ENCODE measurements at places on chromosomes 3 and 15. TPM values are rescaled to one million over a fixed set of nuclear protein-coding genes. Genes with fewer than 3 reads are reported as not detected.

The GOLGA8S gene
- total RNA-seq: 0.08 TPM

The FMN1 gene
- total RNA-seq: not detected

The HIGD2B gene
- total RNA-seq: not detected

The NEO1 gene
- 5.6 TPM for total RNA-seq

The ZNF662 gene
- total RNA-seq: 0.47 TPM

The SLC2A2 gene
- total RNA-seq: not detected

The CIP2A gene
- total RNA-seq: 54.0 TPM

The B3GALNT1 gene
- total RNA-seq: 2.4 TPM

The MB21D2 gene
- total RNA-seq: 18.0 TPM

The PTX3 gene
- total RNA-seq: not detected

The SEMA5B gene
- total RNA-seq: not detected

DNA sequence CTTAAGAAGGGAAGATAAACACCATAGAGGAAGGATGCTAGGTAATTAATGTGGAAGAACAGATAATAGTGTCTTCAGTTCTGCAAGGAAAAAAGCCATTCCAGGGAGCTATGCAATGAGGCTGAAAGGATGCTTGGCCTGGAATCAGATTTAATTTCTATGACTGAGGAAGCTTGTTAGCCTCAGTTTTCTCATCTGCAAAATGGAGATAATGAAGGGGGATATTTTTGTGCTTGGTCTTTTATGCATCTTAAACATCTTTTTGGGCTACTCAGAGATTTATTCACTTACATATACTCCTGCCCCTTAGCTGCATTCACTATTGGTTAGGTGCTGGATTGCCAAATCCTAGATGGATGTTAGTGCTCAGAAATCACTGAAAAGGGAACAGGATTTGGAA is 16.7 kb downstream of the DNAJB11 start:
- H3K27me3 ChIP-seq: no peaks in the 10 kb centered on the region
- peaks cover 19% of the 10 kb centered on the region for H3K4me1 ChIP-seq
- no peak overlapping the region for H3K4me3 ChIP-seq
- no peak overlapping the region for H3K27ac ChIP-seq
- peaks cover 39% of the 10 kb centered on the region for H3K36me3 ChIP-seq
- DNase-seq: no peak

GRCh38 chr3:149152420-149152819 is 23.0 kb downstream of the HPS3 start:
- H3K4me3 ChIP-seq: no peak overlapping the region
- H3K4me1 ChIP-seq: peaks cover 19% of the 10 kb centered on the region
- peaks cover 27% of the 10 kb centered on the region for H3K36me3 ChIP-seq

GRCh38 chr3:125332504-125332903 is 42.6 kb downstream of the ZNF148 start:
- DNase-seq: no peak
- no peaks in the 10 kb centered on the region for H3K27me3 ChIP-seq
- H3K27ac ChIP-seq: no peak overlapping the region
- peaks cover 19% of the 10 kb centered on the region for H3K4me1 ChIP-seq

DNA sequence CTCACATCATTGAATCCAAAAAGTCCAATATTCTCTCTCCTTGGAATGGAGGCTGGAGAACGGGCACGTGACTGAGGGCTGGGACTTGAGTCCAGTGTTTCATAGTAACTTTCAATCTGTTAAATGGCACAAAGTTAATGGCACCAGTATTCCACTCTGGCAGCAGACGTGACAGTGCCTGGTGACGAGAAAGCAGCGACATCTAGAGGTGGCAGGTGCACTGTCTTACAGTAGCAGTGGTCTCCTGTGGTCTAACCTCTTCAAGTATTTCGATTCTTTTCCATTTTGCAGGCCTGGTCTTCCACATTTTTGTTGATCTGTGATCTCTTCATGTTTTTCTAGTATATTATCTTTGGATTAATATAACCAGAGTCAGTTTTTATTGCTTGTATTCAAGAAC is 107.1 kb downstream of the OXSM start:
- H3K27ac ChIP-seq: no peak overlapping the region
- no peaks in the 10 kb centered on the region for H3K27me3 ChIP-seq
- no peak for DNase-seq
- H3K4me3 ChIP-seq: no peak overlapping the region
- H3K36me3 ChIP-seq: no peaks in the 10 kb centered on the region
- H3K4me1 ChIP-seq: peaks cover 4% of the 10 kb centered on the region

DNA sequence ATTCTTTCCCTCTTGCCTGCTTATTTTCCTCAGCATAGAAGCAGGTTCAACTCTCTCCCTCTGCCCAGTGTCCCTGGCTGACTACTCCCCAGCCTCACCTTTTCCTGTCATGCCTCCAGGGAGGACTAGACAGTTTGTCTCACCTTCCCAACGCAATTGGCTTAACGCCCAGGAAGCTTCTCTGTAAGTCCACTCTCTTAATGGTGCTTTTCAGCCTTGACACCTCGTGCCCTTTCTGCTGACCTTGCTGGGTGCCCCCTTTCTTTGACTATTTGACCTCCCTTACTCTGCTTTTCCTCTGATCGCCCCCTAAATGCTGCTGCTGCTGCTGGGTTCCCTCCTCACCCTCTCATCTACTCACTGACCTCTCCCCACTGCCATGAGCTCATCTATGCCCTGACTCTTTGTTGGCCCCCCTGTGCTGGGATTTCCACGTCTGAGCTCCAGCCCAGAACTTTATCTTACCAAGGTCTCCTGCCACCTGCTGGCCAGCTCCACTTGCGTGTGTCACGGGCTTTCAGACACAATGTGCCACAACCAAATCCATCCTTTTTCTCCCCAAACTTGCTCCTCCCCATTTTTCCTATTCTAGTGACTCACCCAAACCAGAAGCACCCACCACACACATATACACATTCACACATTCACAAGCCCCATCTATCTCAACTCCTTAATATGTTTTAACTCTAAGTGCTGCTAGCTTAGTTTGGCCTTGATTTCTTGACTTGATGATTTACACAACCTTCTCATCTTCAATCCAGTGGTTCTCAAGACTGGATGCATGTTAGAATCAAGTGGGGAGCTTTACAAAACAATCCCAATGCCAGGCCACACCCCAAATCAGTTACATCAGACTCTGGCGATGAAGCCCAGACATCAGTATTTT is 16.6 kb downstream of the EPB42 start:
- H3K27me3 ChIP-seq: peaks cover 6% of the 10 kb centered on the region
- H3K4me1 ChIP-seq: peaks cover 17% of the 10 kb centered on the region
- no peak overlapping the region for H3K27ac ChIP-seq

DNA sequence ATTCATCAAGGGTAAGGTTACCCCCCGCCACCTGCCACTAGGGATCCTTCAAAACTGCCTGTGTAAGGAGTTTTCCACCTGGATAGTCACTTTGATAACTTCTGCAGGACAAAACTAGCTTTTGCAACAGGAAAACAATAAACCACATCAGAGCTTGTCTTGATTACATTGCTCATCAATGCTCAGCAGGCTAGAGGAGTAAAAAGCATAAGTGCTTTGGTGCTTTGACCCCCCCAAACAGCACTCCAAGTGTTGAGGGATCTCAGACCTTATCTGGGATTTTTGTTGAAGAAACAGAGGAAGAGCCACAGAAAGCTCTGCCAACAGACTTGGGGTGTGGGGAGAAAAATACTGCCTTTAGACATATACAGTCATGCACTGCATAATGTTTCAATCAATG is 10.8 kb upstream of the PHLDB2 start:
- peaks cover 8% of the 10 kb centered on the region for H3K4me1 ChIP-seq

DNA sequence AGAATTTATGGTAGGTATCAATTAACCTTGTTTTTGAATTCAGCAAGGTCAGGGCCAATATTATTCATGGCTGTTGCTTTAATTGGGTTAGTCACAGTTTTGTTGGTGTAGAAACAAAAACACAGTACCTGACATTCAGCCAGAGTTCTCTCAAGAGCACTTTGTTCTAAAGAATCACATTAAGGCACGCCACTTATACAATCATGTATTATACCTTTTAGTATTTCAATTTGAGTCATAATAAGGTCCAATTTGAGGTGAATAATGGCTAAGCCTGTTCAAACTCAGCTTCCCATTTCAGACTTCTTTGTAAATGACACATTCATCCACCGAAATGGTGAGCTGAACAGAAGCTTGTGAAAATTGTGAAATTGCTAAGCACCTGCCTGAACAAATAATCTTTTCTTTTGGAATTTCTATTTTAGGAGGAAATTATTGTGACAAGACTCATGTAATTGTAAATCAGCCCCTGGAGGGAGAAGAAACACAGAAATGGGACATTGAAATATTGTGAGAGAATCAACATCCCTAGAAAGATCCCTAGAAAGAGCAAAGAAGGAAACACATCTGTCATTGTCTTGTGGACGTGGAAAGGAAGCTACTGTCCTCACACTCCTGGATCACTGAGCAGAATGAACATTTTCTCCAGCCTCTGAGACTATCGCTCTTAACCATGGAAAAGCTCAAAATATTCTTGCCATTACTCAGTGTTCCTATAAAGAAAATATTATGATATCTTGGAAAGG is 29.3 kb downstream of the RIOX2 start:
- H3K4me3 ChIP-seq: no peak overlapping the region
- DNase-seq: no peak
- H3K36me3 ChIP-seq: peaks cover 55% of the 10 kb centered on the region
- H3K27ac ChIP-seq: no peak overlapping the region
- H3K4me1 ChIP-seq: peaks cover 16% of the 10 kb centered on the region

- H3K36me3 ChIP-seq: no peaks in the 10 kb centered on the region
- H3K27ac ChIP-seq: no peak overlapping the region
- H3K4me1 ChIP-seq: no peaks in the 10 kb centered on the region
- no peak for DNase-seq
Measured at GRCh38 chr3:39577541-39577940, 110.1 kb downstream of the MOBP start.

GRCh38 chr15:73366766-73367623 is 1.8 kb downstream of the HCN4 start:
- no peak for DNase-seq
- no peak overlapping the region for H3K27ac ChIP-seq
- H3K36me3 ChIP-seq: no peaks in the 10 kb centered on the region
- H3K4me1 ChIP-seq: no peaks in the 10 kb centered on the region

DNA sequence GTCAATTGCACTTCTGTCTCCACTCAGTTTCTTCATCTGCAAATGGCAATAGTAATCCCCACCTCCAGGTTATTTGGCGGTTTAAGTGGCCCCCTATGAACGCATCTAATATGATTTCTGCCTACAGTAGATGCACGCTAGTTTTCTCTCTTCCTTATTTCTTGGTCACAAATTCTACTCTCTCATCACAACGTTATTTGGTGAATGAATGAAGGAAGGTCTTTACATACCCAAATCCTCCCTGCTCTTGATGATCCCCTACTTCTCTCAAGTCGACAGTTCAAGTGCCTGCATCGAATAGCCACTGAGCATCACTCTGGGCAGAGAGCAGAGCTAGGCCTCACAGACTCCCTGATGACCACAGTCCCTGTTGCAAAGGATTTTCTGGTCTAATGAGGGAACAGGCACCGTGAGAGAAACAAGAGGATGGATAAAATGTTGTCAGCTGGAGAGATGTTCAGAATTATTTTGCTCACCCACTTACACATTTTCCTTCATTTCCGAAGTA is 181.2 kb upstream of the SMAD3 start:
- H3K4me1 ChIP-seq: no peaks in the 10 kb centered on the region
- H3K27me3 ChIP-seq: peaks cover 9% of the 10 kb centered on the region
- no peak overlapping the region for H3K27ac ChIP-seq
- H3K36me3 ChIP-seq: no peaks in the 10 kb centered on the region

- H3K27me3 ChIP-seq: no peaks in the 10 kb centered on the region
- no peaks in the 10 kb centered on the region for H3K36me3 ChIP-seq
- no peak for DNase-seq
- H3K4me3 ChIP-seq: no peak overlapping the region
- no peaks in the 10 kb centered on the region for H3K4me1 ChIP-seq
Measured at GRCh38 chr15:86555098-86555497, 475.4 kb downstream of the AGBL1 start.

DNA sequence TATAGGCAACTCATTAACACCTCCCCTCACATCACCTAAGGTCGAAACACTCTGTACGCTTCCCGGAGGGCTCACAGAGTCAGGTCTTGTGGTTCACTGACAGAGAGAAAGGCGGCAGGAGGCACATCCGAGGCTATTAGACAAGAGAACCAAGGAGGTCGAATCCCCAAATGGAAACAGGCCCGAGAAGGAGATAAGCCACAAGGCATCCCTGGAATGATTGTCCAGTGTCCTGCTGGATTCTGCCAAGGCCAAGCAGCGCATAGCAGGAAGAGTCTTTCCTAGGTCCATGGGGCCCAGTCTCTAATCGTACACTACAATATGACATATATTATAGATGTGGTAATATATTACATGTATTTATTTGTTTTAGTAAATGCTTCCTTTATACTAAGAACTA is 58.5 kb downstream of the ANXA2 start:
- no peak overlapping the region for H3K27ac ChIP-seq
- H3K4me1 ChIP-seq: no peaks in the 10 kb centered on the region
- H3K27me3 ChIP-seq: peaks cover 14% of the 10 kb centered on the region
- DNase-seq: no peak
- peaks cover 4% of the 10 kb centered on the region for H3K36me3 ChIP-seq
- no peak overlapping the region for H3K4me3 ChIP-seq

- DNase-seq: no peak
- H3K36me3 ChIP-seq: no peaks in the 10 kb centered on the region
- H3K27ac ChIP-seq: no peak overlapping the region
- H3K4me1 ChIP-seq: no peaks in the 10 kb centered on the region
- H3K4me3 ChIP-seq: no peak overlapping the region
Measured at GRCh38 chr15:93801206-93801605, 430.2 kb upstream of the MCTP2 start.

DNA sequence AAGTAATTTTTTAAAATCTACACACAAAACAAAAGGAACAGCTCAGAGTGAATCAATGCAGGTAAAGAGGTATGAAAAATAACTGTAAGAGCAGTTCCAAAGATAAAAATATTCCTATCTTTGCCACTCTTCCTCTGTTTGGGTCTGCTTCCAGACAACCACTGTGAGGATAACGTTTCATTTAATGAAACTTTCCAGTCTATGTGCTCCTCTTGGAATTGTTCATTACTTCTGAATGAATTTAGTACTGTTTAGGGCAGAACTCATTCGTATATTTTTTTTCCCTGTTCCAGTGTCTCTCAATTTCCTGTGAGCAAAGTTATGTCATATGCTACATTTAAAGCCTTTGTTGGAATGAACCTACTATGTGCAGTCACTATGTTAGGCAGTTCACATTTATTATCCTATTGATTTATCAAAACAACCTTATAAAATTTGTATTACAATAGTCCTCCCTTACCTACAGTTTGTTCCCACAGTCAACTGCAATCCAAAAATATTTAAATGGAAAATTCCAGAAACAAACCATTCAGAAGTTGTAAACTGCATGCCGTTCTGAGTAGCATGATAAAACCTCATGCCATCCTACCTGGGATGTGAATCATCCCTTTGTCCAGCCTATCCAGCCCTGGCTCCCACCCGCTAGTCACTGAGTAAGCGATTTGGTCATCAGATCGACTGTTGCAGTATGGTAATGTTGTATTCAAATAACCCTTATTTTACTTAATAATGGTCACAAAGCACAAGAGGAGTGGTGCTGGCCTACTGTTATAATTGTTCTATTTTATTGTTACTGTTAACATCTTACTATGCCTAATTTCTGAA is 98.1 kb downstream of the TMCC1 start:
- no peaks in the 10 kb centered on the region for H3K36me3 ChIP-seq
- peaks cover 19% of the 10 kb centered on the region for H3K4me1 ChIP-seq
- no peak overlapping the region for H3K4me3 ChIP-seq
- no peak overlapping the region for H3K27ac ChIP-seq
- DNase-seq: no peak
- peaks cover 1% of the 10 kb centered on the region for H3K27me3 ChIP-seq
